ENCODE measurements at places on chromosomes 4 and X. TPM values are rescaled to one million over a fixed set of nuclear protein-coding genes. Genes with fewer than 3 reads are reported as not detected.

Gene TMPRSS11D
- total RNA-seq: not detected

DNA sequence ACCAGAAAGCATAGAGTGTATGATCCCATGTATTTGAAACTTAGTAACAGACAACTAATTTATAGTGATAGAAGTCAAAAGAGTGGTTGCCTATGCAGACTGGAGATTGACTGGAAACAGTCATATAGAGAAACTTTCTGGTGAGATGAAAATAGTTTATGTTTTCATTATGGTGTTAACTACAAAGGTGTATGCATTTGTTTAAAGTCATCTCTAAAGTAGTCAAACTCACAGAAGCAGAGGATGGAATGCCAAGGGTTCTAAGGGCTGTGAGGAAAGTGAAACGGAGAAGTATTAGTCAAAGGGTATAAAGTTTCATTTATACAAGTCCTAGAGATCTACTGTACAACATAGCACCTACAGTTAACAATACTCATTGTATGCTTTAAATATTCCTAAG lies 45.8 kb downstream of the ENOX2 start:
- no peak for DNase-seq

DNA sequence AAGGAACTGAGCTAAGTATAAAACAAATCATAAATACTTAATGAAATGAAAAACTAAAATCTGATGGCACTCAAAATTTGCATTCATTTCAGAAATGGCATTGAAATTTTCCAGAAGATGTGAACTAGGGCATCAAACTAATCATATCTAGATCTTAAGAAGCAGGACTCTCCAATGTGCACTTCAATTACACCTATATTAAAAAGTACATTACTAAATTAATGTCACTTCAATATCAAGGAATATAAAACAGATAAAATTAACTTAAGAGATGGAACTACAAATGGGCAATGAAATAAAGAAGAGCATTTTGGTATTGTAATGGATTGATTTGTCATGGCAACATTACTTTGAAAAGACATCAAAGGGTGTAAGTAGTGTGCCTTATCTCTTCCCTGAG lies 20.3 kb downstream of the NPY2R start:
- no peak for DNase-seq

DNA sequence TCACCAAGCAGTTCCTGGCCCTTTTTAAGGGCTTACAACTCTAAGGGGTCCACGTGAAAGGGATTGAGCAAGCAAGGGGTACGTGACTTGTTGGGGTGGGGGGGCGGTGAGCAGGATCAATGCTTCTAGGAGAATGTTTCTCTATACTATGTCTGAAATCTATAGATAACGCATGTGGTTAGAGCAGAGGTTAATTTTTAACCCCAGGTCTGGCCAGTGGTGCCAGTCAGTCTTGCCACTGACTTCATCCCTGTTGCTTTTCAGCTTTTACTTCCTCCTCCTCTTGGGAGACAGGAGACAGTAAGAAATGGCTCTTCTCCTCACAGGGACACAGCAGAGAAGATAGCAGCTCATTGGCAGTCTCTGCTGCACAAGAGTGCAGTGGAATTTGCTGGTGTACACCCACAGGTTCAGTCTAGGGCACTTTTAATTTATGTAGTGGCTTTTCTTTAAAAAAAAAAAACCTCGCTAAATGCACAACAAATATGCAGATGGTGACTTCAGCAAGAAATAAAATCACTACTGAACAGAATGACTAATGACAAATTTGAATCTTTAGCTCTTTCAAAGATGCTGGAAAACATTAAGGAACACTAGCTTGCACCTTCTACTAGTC lies 190.5 kb downstream of the CCNG2 start:
- no peak for DNase-seq

DNA sequence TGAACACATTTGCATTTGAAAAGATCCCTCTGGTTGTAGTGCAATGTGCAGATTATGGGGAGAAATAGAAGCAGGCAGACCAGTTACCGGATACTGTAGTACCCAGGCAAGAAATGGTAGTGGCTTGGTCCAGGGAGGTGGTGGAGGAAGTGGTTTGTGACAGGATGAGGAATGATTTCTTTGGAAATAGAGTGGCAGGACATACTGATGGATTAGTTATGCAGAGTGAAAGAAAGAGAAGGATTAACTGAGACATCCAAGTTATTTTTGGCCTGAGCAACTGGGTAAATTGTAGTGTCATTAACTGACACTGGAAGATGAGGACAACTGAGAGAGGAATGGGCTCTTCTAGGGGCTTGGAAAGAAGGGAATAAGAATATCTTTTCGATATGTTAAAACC lies 139.7 kb downstream of the CFAP299 start:
- DNase-seq: no peak

Gene SLC26A1
- total RNA-seq: 2.6 TPM

DNA sequence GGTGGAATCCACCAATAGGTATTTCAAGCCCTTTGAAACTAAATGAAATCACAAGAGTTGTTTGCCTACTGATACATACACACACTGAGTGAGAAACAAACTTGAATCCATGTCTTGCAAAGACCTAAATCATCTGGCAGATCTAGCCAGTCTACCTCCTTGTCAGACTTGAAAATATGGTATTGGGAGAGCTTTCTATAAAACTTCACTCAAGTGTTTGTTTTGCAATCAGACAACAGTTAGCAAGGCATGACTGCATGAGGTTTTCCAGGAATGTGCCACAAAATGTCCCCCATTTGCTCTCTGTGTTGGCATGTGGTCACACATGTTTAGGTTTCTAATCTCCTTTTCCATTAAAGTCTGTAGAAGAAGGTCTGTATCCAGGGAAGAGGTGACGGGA lies 52.4 kb downstream of the MAP3K15 start:
- no peak for DNase-seq

GRCh38 chrX:1477801-1478458 lies 25.2 kb upstream of the ASMTL start:
- DNase-seq: no peak

Gene MAGEB10
- total RNA-seq: not detected

Gene KLF3
- total RNA-seq: 97.1 TPM

GRCh38 chr4:169933531-169933930 lies 92.7 kb downstream of the MFAP3L start:
- DNase-seq: no peak

DNA sequence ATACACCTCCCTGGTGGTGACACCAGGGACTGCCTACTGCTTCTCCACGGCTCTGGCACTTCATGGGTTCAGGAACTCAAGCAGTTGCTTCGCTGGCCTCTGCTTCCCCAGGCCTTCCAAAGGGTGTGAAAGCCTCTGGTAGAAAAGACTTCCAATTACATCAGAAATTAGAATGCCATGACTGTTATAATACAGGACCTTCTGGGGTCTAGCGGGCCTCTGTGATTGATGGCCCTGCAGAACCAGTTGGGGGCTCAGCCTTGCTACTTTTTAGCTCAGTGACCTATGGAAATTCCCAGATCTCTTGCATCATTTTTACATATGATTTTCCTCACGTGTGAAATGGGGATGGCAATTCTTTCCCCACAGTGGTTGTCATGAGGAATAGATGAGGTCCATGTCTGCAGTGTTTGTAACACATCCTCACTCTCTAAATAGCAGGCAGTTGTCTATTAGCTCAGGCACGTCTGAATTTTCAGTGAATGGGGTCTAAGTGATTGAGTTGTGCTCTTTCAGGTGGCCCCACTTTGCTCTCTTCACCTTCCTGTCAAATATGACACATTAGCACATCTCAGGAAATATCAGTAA lies 198.3 kb downstream of the STIM2 start:
- no peak for DNase-seq

- DNase-seq: no peak
Observed at GRCh38 chr4:14887842-14888433, 114.3 kb upstream of the CPEB2 start.

Gene IL3RA
- not detected for total RNA-seq

Gene CNGA1
- 1.00 TPM for total RNA-seq

DNA sequence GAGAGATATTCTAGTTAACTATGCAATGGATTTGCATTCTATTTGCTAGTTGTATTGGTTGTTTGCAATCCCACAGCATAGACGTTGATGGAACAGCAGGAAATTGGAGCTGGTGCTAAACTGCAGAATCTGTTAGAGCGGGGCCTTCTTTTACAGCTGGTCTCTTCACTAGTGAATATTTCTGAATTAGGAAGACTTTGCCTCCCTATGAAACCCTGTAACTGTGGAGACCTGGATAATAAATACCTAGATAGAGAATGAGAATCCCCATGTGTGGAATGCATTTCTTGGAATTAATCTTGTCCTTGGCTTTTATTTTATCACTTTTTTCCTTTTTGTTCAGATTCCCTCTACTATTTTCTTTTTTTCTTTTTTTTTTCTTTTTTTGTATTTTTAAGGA lies 109.7 kb downstream of the SHROOM3 start:
- DNase-seq: no peak

GRCh38 chr4:88836216-88836615 lies 138.6 kb upstream of the NAP1L5 start:
- DNase-seq: no peak

Gene MAGEA12
- total RNA-seq: not detected

Gene USP17L24
- total RNA-seq: not detected

Gene UBQLN2
- 40.2 TPM for total RNA-seq

Gene SLC9A6
- 15.3 TPM for total RNA-seq

DNA sequence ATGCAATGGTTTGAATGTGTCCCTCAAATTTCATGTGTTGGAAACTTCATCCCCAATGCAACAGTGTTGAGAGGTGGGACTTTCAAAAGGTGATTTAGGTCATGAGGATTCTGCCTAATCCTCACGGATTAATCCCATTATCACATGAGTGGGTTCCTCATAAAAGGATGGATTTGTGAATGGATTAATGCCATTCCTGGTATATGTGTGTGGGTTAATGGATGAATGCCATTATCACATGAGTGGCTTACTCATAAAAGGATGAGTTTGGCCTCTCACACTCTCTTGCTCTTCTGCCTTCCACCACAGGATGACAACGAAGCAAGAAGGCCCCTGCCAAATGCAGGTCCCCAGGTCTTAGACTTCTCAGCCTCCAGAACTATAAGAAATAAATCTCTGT lies 30.5 kb upstream of the NEUROG2 start:
- DNase-seq: no peak

DNA sequence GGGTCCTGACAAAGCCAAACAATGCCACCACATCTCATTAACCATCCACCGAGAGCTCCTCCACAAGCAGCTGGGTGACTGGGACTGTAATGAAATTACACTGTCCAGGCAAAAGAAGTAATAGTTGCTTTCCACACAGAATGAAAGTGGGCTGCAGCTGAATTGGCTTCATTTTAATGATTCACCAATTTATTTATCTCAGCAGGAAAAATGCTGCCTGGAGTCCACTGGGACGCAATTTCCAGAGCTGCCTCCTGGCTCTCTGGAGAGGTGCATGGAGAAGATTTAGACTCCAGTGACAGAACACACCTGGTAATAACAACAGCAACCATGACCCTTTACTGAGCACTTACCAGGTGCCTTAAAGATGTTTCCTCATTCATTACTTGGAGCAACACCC lies 226.7 kb downstream of the LDB2 start:
- no peak for DNase-seq

GRCh38 chrX:20265221-20265725 lies 1.4 kb downstream of the RPS6KA3 start:
- peak; percentile 12 for DNase-seq

DNA sequence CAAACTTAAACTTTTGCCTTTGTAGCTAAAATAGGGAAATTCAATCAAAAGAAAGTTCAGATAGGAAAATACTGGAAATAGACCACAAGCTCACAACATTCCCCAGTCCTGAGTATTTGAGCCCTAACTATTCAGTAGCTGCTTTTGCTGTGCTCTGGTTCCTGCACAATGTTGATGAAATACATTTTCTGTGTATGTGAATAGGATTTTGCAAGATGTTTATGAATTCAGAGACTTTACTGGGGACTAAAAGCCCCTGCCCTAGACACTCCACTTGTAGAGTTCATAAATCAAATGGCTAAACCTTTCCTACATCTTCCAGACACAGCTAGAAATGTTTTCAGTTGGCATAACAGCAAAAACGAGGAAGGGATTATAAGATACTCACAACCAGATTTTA lies 105.9 kb downstream of the FBXO8 start:
- DNase-seq: no peak

GRCh38 chrX:38717871-38718270 lies 83.4 kb upstream of the MID1IP1 start:
- no peak for DNase-seq

DNA sequence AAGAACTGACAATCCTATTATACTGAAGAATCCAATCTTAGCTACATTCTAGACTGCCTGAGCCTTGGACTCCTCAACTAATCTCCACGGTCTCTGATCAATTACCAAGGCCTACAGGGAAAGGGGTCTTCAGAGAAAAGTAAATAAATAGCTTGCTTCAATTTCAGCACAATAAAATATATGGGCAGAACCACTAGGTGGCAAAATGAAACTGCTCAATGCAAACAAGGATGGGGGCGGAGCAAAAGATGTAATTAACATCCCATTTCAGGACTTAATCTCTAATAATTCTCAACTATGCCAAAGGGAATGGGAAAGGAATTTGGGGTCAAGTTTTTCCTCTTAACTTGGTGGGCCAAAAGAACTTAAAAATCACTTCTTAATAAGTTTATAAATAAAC lies 78.4 kb upstream of the MAP3K15 start:
- no peak for DNase-seq

GRCh38 chrX:153446950-153447580 lies 1.2 kb upstream of the TREX2 start:
- no peak for DNase-seq

DNA sequence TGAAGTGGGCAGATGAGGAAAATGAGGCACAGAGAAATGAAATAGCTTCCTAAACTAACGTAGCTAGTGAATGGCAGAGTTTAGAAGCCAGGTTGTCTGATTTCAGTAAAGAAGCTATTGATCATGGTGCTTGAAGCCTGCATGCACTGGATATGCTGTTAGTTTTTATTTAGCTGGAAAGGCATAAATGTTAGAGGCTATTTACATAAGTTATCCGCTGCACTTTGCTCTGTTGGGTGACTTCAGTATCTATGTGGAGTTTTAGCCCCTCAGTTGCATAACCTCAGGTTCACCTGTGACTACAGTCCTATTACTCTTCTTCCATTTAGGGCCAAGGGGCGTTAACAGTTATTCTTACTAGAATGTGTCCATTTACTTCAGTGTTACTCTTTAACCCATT lies 522.4 kb upstream of the RPS6KA3 start:
- DNase-seq: no peak

DNA sequence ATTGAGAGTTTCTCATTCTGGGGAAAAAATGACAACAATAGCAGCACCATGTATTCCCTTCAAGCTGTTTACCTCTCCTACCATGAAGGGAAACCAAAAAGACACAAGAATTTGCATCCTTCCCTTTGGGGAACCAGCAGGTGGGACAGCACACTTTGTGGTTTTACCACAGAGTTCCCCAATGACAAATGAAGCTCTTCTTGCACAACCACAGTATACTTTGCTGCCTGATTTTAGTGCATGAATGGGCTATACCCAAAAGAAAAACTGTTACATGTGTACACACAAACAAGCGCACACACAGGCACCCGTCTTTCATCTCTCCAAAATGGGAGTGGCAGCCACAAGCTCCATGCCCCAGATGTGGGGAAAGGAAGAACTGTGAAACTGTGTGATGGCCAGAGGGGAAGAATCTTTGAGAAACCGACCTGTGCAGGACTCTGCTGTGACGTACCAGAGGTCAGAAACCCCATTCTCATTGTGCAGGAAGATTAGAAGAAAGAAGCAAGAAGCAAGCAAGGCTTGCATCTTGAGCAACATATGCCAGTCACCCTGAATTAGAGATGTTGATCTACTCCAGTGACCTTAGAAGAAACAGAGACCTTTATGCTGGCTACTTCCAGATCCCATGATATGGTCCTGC lies 2.7 kb upstream of the MAML3 start:
- DNase-seq: no peak

All from progenitor cell of endocrine pancreas (in vitro differentiated cells).